ENCODE measurements at places on chromosomes 16 and 17. TPM values are rescaled to one million over a fixed set of nuclear protein-coding genes. Genes with fewer than 3 reads are reported as not detected.
A peak's percentile ranks its signal among the peaks of the same experiment; 100 is the strongest.

TP53TG3F gene
- not detected for polyA plus RNA-seq

UBE2G1 gene
- polyA plus RNA-seq: 84.7 TPM

HSD17B2 gene
- not detected for polyA plus RNA-seq

GRCh38 chr17:79850571-79851460, 11.6 kb upstream of the CBX4 start:
- peaks cover 4% of the 10 kb centered on the region for H3K4me1 ChIP-seq
- H3K4me3 ChIP-seq: no peak overlapping the region
- peaks cover 15% of the 10 kb centered on the region for H3K27me3 ChIP-seq
- no peak overlapping the region for H3K27ac ChIP-seq

- peaks cover 49% of the 10 kb centered on the region for H3K27me3 ChIP-seq
- DNase-seq: no peak
- peaks cover 22% of the 10 kb centered on the region for H3K4me1 ChIP-seq
- peak overlapping the region; percentile 83 for H3K27ac ChIP-seq
- peaks cover 27% of the 10 kb centered on the region for H3K36me3 ChIP-seq
Measured at GRCh38 chr16:75288181-75288580, 36.8 kb upstream of the BCAR1 start.

DNA sequence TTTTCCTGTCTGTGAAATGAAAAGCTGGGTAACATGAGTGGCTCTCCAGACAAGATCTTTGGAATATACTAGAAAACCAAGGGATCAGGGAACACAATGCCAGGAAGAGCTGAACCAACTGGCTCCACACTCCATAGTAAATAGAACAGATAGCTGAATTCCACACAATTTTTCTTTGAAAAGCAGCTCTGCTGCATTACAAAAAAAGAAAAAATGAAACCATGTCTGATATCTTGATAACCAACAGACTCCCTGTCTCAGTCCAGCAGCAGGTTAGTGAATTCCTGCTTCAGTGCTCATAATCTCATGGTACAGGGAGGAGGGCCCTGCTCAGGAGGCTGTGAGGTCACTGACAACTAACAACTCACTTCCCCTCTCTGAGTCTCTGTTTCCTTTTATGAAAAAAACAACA, 97.1 kb downstream of the CDH11 start:
- no peaks in the 10 kb centered on the region for H3K27me3 ChIP-seq
- no peaks in the 10 kb centered on the region for H3K36me3 ChIP-seq
- H3K27ac ChIP-seq: no peak overlapping the region
- no peaks in the 10 kb centered on the region for H3K4me1 ChIP-seq
- H3K4me3 ChIP-seq: no peak overlapping the region

DNA sequence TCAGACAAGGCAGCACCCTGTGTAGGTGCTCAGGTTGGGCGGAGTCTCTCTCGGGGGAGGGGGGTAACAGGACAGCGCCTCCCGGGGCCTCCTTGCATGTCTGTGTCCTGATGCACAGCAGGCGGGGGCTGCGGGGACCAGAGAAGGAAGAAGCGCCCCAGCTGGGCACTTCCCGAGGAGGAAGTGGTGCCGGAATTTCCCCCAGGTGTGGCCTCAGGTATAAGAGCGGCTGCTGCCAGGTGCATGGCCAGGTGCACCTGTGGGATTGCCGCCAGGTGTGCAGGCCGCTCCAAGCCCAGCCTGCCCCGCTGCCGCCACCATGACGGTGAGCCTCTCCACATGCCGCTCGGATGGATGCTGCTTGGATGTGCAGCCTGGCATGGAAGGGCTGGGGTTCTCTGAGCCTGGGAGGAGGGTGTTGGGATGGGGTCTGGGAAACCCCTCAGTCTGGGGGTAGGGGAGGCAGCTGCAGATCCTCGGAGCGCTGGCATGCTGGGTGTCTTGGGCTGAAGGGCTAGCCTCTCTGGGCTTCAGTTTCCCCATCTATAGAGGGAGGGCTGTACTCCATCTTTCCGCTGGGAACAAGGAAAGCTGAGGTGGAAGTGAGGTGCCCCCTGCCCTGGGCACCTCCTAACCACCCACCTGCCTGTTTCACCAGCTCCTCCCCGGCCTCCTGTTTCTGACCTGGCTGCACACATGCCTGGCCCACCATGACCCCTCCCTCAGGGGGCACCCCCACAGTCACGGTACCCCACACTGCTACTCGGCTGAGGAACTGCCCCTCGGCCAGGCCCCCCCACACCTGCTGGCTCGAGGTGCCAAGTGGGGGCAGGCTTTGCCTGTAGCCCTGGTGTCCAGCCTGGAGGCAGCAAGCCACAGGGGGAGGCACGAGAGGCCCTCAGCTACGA, at the start of gene IL17C:
Gene IL17C, plus strand, starts transcription at position 250 of the 908 bp plus-strand sequence. Its CDS starts 70 bp downstream, at position 320.
- H3K36me3 ChIP-seq: peaks cover 4% of the 10 kb centered on the region
- DNase-seq: no peak
- H3K4me1 ChIP-seq: peaks cover 55% of the 10 kb centered on the region
- peak within 1 kb of the TSS; percentile 99 for H3K27ac ChIP-seq

DNA sequence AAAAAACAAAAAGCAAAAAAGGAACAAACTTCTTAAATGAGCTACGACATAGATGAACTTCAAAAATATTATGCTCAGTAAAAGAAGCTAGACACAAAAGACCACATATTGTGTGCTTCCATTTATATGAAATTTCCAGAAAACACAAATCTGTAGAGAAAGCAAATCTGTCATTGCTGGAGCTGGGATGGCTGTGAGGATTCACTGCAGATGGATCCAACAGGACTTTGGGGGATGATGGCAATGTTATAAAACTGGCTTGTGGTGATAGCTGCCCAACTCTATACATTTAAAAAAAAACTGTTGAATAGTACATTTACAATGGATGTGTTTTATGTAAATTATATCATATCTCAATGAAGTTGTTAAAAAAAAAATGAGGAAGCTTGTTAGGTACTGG, 52.6 kb upstream of the MAP3K14 start:
- peaks cover 5% of the 10 kb centered on the region for H3K36me3 ChIP-seq
- H3K4me1 ChIP-seq: peaks cover 3% of the 10 kb centered on the region
- no peak overlapping the region for H3K27ac ChIP-seq
- H3K4me3 ChIP-seq: no peak overlapping the region
- peaks cover 9% of the 10 kb centered on the region for H3K27me3 ChIP-seq
- DNase-seq: no peak

- H3K36me3 ChIP-seq: peaks cover 17% of the 10 kb centered on the region
- H3K4me3 ChIP-seq: no peak overlapping the region
- no peak for DNase-seq
- no peaks in the 10 kb centered on the region for H3K4me1 ChIP-seq
- H3K27ac ChIP-seq: no peak overlapping the region
- H3K27me3 ChIP-seq: no peaks in the 10 kb centered on the region
Measured at GRCh38 chr16:54006693-54007092, 279.9 kb downstream of the IRX3 start.

DNA sequence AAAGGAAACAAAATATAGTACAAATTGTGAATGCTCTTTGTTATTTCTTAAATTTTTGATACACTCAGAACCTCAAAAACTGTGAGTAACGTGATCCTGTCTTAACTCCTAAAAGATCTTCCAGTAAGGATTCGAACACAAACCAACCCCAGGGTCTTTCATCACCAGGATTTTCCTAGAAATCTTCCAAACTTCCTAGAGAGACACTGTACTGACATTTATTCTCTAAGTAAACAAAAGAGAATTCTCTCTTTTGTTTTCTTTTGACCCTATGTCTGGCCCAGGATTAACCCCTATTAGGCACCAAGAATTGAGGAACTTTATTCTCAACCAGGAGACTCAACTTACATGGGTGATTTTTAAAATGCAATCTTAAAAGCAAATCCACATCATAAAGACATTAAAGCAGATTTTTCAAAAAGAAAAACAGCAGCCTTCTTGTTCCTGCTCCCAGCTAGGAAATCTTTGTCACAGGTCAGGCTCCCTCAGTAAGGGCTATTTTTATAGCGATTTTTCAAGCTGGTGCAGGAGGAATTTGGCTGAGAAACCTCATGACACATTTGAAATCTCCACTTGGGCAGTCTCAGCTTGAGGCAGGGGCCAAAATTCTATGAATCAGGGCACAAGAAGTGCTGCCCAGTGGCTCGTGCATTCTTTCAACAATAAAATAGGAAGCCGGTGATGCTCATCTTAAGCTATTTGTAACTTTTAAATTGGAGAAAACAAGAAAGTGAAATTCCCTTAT, 6.2 kb upstream of the SMG1 start:
- no peak overlapping the region for H3K27ac ChIP-seq
- no peaks in the 10 kb centered on the region for H3K4me1 ChIP-seq

DNA sequence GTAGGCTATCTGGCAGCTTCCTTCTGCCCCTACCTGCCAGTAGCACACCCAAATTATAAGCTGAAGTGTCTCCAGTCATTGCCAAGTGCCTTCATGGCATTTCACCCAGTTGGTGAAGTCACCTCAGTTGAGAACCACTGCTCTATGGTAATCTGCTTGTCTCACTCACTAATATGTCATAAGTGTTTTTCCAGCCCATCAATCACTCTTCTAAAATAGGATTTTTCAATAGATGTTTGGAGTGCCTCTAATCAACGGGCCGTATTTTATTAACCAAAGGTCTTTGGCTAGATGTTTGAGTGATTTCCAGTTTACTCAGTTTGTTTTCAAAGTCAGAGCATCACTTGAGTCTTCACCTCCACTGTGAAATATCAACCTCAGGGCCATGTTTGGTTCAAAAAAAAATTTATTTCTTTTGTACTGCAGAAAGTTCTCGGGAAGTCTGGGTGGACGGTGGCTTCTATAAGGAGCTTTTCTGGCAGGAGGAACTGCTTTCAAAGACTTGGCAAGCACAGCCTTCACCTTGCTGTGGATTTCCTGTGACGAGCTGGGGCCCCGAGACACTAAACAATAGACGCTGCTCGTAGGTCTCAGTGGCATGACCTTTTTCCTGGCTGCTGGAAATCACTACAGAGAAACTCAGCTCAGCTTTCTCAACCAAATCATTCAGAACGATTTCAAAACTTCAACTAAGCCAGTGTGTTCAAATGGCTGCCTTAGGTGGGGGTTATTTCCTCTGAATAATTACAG, 95.2 kb upstream of the FOXF1 start:
- peaks cover 4% of the 10 kb centered on the region for H3K27me3 ChIP-seq
- H3K4me3 ChIP-seq: no peak overlapping the region
- H3K27ac ChIP-seq: no peak overlapping the region
- no peaks in the 10 kb centered on the region for H3K36me3 ChIP-seq
- DNase-seq: no peak

DNA sequence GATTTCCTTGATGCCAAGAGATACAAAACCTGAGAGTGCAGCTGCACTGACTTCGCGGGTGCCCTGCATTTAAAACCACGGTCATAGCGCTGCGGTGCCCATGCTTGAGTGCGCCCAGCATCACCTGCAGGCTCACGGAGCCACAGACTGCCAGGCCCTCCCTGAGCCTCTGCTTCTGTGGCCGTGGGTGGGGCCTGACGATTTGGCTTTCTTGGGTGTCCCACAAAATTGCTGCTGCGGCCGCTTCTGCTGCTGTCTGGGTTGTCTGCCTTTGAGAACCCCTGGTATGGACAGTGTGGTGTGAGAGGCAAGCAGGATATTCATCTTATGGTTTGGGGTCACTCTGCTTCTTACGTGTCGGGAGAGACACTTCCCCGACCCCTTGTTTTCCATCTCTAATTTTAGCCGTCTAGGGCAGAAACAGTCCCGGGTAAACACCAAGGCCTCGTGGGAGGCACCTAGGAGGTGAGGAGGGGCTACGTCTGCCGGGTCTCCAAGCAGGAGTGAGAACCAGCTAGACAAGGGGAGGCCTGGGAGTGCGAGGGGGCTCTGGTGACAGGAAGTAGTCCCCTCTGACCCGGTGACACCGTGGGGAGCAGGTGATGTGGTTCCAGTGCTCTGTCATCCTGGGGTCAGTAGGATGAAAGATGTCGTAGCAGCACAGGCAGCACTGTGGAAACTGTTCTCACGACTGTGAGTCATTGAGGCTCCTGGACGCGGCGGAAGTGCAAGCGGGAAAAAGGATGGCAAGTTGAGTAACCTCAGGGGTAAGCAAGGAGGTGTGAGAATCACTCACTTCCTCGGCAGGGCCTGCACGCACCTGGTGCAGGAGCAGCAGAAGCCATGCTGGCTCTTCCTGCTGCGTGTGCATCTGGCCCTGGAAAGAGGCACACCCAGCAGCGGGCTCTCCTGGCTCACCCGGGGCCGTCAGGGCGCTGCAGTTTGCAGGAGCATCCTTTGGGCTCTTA, 176.3 kb downstream of the RPTOR start:
- H3K27me3 ChIP-seq: peaks cover 2% of the 10 kb centered on the region
- peaks cover 14% of the 10 kb centered on the region for H3K4me1 ChIP-seq
- DNase-seq: peak; percentile 49
- peak overlapping the region; percentile 86 for H3K4me3 ChIP-seq
- no peaks in the 10 kb centered on the region for H3K36me3 ChIP-seq

All from immature natural killer cell (primary cell).